Esophagus muscularis mucosa (tissue), 4 donors: ENCODE measurements at places on chromosomes 4 and X. TPM values are rescaled to one million over a fixed set of nuclear protein-coding genes. Genes with fewer than 3 reads are reported as not detected.

HS6ST2 gene
- total RNA-seq, result not detected

DNA sequence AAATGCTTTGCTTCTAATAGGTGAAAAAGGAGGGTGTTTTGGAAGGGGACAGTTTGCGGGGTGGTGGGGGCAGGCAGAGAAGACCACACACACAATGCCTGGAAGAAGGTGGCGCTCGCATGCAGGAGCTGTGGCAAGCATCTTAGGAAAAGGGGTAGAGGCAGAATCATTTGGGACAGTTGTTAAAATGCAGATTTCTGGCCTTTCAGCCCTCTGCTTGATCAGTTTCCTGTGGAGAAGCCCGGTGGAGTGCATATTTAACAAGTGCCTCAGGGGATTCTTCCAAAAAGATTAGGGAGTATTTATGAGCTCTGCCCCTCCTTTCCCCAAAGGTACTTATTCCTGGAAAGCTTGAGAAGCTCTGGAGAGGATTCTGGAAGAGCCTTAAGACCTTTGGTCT is 4.8 kb downstream of the NOCT start:
- no peaks in the 10 kb centered on the region for H3K27me3 ChIP-seq
- DNase-seq, result no peak
- H3K4me3 ChIP-seq, result no peak overlapping the region
- H3K4me1 ChIP-seq, result peaks cover 6% of the 10 kb centered on the region

GRCh38 chrX:56564164-56564885 is 898 bp downstream of the UBQLN2 start:
- H3K4me1 ChIP-seq, result peaks cover 35% of the 10 kb centered on the region
- no peak for DNase-seq
- H3K36me3 ChIP-seq, result no peaks in the 10 kb centered on the region
- no peaks in the 10 kb centered on the region for H3K27me3 ChIP-seq
- peak overlapping the region; percentile 95 for H3K27ac ChIP-seq

GRCh38 chr4:7043284-7044136 is at the start of gene TADA2B:
TADA2B (plus strand) TSS chr4:7043372; CDS start chr4:7043580, 208 bp downstream.
- peak within 1 kb of the TSS; percentile 93 for H3K27ac ChIP-seq
- no peaks in the 10 kb centered on the region for H3K36me3 ChIP-seq
- H3K27me3 ChIP-seq, result no peaks in the 10 kb centered on the region
- peaks cover 41% of the 10 kb centered on the region for H3K4me1 ChIP-seq
- peak within 1 kb of the TSS; percentile 100 for H3K4me3 ChIP-seq
- DNase-seq, result no peak

ASB5 gene
- total RNA-seq, result 20.5 TPM

DNA sequence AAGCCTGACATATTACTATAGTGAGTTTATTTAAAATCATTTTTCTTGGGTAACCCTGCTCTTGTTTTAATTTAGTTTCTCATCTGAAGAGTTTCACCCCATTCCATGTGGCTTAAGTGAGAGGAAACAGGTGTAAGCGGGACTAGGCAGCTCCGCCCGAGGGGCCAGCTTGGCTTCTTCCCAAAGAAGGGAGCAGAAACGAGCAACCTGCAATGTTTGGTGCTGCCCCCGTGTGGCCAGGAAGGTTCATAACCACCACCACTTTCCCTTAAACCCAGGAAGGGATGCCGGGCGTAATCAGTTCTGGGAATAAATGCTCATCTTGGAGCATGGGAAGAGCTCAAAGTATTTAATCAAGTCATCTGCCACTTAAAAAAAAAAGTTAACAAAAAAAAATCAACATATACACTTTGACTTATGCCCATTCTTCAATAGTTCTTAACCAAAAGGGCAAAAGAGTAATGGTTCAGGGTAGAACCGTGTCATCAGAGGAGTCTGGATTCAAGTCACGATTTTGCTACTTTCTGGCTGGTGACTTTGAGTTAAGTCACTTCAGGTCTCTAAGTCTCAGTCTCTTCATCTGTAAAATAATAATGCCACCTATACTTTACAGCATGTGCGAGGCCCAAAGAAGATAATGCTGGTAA is 147.9 kb downstream of the NSUN7 start:
- peaks cover 31% of the 10 kb centered on the region for H3K36me3 ChIP-seq
- no peak overlapping the region for H3K27ac ChIP-seq
- H3K27me3 ChIP-seq, result no peaks in the 10 kb centered on the region
- no peak overlapping the region for H3K4me3 ChIP-seq
- no peak for DNase-seq

MAML3 gene
- total RNA-seq, result 8.0 TPM

DNA sequence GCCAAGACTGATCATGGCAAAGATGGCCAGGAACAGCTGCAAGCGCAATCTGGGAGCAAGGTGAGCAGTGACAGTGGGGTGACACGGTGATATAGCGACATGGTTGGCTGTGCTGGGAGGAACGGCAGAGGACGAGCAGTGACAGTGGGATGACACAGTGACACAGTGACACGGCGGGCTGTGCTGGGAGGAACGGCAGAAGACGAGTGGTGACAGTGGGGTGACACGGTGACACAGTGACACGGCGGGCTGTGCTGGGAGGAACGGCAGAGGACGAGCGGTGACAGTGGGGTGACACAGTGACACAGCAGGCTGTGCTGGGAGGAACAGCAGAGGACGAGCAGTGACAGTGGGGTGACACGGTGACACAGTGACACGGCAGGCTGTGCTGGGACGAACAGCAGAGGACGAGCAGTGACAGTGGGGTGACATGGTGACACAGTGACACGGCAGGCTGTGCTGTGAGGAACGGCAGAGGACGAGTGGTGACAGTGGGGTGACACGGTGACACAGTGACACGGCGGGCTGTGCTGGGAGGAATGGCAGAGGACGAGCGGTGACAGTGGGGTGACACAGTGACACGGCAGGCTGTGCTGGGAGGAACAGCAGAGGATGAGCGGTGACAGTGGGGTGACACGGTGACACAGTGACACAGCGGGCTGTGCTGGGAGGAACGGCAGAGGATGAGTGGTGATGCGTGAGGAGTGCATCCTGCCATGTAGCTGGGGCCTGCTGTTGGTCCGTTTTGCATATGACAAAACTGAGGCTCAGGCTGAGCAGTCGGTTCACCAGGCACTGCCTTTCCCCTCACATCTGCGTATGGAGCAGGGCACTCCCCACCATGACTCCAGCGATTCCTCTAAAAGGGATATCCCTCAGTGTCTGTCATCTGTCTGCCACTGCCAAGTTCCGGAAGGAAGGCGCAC is 36.0 kb upstream of the MXD4 start:
- no peak overlapping the region for H3K4me3 ChIP-seq
- peaks cover 4% of the 10 kb centered on the region for H3K36me3 ChIP-seq
- no peak for DNase-seq
- H3K27me3 ChIP-seq, result no peaks in the 10 kb centered on the region
- H3K4me1 ChIP-seq, result peaks cover 11% of the 10 kb centered on the region
- no peak overlapping the region for H3K27ac ChIP-seq
